ENCODE measurements at places on chromosomes 2 and 18.

DNA sequence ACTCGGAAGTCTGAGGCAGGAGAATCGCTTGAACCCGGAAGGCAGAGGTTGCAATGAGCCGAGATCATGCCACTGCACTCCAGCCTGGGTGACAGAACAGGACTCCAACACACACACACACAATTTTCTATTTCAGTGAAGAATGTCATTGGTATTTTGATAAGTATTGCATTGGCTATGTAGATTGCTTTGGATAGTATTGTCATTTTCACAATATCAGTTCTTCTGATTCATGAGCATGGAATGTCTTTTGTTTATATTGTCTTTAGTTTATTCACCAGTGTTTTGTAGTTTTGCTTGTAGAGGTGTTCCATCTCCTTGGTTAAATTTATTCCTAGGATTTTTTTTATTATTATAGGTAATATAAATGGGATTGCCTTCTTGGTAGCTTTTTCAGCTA lies 693.4 kb upstream of the SYT4 start:
- peak; percentile 81 for DNase-seq

- no peak for DNase-seq
Observed at GRCh38 chr18:36650906-36651305, 177.9 kb downstream of the TPGS2 start.

GRCh38 chr2:209426432-209426831 lies 2.6 kb downstream of the MAP2 start:
- peak; percentile 71 for DNase-seq

DNA sequence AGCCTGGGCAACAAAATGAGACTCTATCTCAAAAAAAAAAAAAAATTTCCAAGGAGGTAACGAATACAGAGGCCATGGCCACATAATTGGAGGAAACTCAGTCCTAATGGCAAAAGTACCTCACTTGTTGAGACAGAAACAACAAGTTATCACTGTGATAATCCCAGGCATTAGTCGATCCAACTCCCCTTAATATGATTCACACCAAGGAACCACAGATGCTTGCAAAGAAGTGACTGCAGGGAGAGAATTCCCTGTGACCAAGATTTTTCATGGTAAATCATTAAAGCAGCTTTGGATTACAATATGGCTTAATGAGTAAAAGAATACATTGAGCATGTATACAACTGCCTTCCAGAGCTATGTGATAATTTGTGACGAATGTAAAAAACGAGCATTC lies 80.4 kb upstream of the RNU4ATAC start:
- DNase-seq, result peak; percentile 76

- DNase-seq, result peak; percentile 58
Observed at GRCh38 chr18:37385846-37386778, 179.5 kb downstream of the CELF4 start.

GRCh38 chr2:177460973-177461585 lies 68.5 kb downstream of the AGPS start:
- no peak for DNase-seq

DNA sequence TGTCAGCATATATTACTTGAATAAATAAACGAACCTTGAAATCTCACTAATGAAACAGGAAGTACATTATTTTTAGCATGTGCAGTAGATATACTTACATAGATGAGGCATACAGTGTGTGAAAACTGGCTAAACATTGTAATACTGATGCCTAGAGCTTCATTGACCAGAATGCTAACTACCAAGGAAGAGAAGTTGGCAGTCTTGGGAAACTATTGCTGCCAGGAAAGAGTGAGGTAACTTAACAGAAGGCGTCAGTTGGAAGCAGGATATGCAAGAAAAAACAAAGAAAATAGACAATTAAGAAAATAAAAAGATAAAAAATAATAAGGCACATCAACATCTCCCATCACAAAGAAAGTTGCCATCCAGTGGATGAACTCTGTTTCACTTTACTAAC lies 963.0 kb downstream of the TDRD15 start:
- DNase-seq, result no peak
